Thymus (tissue), 14 donors: ENCODE measurements at places on chromosomes 7 and 10. TPM values are rescaled to one million over a fixed set of nuclear protein-coding genes. Genes with fewer than 3 reads are reported as not detected.
A peak's percentile ranks its signal among the peaks of the same experiment; 100 is the strongest.

Gene TWIST1
- 0.66 TPM for total RNA-seq

GRCh38 chr7:2965745-2966270, 77.9 kb downstream of the CARD11 start:
- DNase-seq, result no peak

- DNase-seq, result no peak
These were observed 144.9 kb upstream of the CELF2 start for GRCh38 chr10:10872764-10873163.

DNA sequence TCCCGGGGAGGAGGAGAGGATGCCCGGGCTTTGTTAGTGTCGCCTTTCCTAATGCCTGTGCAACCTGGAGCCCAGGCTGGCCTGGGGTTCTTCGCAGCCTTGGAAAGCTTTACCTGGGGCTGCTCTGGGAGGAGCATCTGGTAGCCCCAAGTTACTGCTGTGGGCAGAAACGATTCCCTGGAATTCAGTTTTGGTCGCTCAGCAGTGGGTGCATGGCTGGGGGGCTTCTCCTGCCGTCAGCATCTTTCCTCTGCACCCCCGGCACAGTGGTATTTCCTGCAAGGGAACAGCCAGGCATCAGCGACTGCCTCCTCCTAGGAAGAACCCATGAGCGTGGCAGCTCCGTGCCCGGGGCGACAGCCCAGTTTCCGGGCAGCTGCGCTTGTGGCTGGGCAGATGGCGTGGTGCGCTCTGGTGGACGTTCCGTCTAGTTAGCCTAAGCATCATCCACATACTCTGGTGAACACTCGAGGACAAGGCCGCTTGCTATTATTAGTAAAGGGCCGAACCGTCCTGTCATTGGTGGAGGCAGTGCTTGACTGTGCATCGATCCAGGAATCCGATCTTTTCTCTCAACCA, 107.0 kb upstream of the BTBD16 start:
- DNase-seq, result no peak

DNA sequence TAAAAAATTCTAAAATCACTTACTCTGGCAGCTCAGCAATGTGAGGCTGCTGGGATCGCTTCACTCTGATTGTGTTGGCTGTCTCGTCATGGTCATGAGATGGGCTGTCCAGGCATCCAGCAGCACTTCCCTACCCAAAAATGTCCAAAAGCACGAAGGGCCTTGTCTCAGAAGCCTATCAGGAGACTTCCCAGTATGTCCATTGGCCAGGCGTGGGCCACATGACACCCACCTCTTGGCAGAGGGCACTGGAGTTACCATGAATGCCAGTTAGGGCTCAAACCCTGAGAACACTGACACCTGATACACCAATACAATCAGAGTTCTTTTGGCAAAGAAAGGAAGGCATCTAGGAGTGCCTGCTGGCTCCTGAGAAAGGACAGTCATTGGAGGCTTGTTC, 27.0 kb upstream of the GLI3 start:
- no peak for DNase-seq

Gene VAX1
- not detected for total RNA-seq

DNA sequence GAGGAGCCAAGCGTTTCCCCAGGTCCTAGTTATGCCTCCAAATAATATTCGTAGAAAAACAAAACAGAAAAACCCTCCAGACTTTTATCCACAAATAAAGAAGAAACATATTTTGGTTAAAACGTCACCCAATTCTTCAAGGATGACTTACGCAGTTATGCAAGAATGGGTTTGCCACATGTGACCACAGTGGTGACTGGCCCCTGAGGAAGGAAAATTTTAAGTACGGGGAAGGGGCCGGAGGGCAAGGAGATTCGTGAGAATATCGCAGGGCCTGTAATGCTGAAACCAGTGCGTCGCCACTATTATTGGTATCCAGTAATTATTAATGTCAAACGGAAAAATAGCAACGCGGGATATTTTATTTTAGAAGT, 537 bp upstream of the MRPS24 start:
- DNase-seq, result no peak

GRCh38 chr7:151228024-151228866, 1.2 kb upstream of the ABCF2 start:
- DNase-seq, result no peak

DNA sequence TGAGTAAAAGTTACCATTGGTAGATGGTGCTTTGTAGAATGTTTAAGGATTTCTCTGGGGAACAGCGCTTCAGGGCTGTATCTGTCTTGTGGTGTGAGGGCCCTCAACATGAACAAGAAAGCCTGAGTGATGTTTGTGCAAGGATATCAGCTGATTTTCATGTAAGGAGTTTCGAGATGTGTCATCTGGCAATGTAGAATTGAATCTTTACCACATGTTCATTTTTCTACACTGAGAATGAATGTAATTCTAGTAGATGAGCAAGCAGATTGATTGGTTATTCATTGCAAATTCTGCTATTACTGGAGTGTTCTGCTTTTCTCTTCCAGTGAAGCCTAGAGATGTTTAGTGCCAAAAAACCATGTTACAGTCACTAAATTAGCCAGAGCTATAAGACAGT, 87.7 kb downstream of the ST7 start:
- DNase-seq, result no peak

Gene EN2
- under 0.01 TPM for total RNA-seq

- no peak for DNase-seq
These were observed 9.0 kb downstream of the GUSB start for GRCh38 chr7:65972976-65973375.

Gene LIPJ
- 0.42 TPM for total RNA-seq

GRCh38 chr10:105743343-105744056, 1102.4 kb downstream of the SORCS3 start:
- DNase-seq, result no peak

Gene CCZ1B
- total RNA-seq, result 132 TPM

Gene AKR1C1
- 1.4 TPM for total RNA-seq

DNA sequence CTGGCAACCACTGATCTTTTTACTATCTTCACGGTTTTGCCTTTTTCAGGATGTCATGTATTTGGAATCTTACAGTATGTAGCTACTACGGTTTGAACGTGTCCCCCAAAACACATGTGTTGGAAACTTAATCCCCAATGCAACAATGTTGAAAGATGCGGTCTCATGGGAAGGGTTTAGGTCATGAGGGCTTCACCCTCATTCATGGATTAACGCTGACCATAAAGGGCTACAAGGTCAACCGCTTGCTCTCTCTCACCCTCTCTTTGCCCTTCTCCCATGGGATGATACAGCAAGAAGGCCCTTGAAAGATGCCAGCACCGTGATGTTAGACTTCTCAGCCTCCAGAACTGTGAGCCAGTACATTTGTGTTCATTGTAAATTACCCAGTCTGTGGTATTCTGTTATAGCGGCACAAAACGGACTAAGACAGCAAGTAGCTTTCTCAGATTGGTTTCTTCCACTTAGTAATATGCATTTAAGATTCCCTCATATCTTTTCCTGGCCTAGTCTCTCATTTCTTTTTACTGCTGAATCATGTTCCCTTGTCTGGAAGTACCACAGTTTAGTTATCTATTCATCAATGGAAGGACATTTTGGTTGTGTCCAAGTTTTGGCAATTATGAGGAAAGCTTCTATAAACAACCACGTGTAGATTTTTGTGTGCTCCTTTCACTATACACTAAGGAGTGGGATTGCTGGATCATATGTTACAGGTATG, 3.0 kb upstream of the CRYGN start:
- no peak for DNase-seq

DNA sequence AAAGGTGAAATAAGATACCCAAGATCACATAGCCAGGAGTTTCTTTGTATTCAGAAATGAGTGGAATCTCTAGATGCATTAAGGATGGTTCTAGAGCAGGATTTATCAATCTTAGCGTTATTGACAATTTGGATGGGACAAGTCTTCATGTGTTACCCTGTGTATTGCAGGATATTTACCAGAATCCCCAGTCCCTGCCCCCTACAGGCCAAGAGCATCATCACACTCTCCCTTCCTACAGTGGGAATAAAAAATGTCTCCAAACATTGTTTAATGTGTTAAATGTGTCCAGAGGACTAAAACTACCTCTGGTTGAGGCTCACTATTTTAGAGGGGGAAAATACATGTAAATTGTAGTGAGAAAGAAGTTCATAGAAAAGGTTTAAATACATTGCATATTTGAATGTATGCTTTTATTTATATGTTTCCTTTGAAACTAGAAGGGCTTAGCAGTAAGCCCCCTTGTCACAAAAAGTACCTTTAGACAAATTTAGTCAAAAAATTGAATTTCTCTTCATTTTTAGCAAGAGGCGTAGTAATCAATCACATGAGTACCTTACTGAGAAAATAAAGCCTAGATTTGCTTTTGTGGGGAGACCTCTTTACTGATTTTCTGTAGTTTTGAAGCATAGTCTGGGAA, 141.2 kb downstream of the MLLT10 start:
- peak; percentile 28 for DNase-seq

Gene ASL
- 7.3 TPM for total RNA-seq
